ENCODE measurements at places on chromosomes 2 and 18.
A peak's percentile ranks its signal among the peaks of the same experiment; 100 is the strongest.

DNA sequence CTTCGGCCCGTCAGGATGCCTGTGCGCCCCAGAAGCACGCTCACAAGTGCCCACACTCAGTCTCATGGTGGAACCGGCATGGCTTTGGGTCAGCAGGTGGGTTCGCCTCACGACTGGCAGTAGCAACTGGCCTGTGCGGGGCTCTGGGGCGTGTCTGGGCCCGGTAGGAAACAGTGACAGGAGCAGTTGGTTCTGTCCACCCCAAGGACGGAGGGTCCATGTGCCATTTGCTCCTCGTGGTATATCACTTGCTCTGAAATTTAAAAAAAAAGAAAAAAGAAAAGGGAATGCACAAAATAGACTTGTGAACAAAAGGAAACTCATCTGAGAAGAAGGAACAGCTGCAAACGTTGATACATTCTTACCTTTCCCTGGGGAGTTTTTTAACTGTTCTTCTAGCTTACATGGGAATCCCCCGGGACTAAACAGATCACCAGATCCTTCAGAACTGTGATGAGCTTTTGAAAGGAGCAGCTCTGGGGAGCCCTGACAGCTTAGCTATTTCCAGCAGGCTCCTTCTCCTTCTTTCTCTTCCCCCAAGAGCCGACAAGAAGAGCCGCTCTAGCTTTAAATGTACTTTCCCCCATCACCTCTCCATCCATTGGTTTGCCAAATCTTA, 42.8 kb downstream of the TRAPPC12 start:
- DNase-seq, result no peak

DNA sequence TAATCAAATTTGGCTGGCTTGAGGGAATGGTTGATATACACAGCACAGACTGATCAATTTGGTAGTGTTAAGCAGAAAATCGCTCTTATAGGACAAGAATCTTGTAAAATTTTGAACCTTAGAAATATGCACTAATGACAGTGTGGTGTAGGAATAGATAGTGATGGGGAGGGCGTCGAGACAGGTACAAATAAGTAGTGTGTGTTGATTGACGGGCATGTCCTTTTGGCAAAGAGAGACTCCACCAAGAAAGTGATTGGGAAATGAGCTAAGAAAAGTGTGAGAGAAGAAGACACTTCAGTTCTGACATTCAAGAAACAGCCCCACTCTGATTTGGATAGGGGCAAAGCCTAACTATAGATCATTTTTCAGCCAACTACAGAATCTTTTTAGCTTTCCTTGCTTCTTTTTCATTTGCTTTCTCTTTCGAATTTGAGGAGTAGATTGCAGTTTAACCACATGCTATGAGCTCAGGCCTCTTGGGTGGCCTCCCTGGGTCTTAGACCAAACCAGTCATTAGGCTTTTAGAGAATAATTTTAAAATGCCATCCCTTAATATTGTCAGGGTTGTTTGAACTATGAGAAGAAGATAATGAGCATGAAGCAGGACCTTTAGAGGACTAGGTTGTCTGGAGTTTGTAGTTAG, 127.1 kb downstream of the CERS6 start:
- peak; percentile 58 for DNase-seq

DNA sequence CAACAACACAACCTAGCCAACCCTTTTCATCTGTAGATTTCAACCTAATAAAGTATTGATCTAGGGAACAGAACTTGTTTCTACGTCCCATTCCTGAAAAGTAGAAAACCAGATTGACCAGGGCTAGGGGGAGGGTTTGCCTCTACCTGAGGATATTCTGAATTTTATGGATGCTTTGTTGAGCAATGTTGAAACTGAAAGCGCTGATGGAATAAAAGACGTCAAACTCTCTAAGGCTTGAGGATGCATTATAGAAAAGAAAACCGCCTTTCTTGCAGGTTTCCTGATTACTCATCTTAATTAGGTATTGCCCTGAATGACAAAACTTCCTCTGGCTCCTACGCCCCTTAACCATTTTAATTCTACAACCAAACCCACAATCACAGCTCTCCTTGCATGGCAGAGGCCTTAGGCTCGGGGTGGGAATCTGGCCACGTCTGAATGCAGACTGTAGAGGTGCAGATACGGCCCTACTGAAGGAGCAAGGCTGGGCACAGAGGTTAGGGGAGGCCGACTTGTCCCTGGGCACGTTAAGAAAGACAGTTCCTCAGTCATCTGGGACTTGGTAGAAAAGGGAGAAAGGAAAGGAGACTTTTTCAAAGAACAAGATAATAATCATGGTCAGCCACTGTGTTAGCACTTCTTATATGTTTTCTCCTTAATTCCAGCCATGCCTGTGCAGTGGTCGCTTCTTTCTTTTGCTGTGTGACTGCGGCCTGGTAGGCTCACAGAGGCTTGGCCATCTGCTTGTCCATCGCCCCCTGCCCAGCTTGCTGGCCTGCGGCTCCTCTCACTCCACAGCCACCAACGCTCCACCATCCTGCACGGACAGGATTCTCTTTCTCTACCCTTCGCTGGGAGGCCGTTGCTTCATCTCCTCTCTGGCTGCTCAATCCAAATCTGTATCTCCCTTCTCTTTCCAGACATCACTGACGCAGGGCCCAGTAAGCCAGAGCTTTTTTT, 209.5 kb downstream of the VAPA start:
- no peak for DNase-seq

DNA sequence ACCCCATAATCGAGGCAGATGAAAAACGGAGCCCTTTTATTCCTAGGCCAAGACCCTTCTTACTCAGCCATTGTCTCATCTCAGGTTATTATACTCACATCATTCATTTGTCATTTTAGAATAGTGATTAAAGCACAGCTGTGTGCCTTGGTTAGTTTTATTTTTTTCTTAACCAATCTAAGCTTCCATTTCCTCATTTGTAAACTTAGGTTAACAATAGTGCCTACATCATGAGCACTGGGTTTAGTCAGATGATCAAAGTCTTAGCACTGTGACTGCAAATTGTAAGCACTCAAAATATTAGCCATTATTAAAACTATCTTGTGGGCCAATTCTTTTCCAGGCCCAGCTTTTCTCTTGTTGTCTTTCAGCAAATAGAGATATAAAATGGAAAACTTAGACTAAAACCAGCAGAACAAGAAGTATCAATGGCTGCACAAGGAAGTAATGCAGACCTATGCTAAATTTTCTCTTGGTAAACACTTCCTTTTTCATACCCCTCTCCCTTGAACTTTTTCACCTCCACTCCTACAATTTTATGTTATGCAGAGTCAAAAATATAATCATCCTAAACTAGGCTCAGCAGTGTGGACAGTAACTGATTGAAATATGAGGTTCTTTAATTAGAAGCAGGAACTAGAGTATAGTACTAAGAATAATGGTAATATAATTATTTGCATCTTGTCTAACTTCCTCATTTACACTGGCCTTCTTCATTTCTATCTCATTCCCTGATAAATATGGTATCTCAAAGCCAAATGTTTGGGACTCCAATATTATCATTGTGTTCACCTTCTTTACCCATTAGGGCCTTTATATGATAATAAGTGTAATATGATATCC, 21.5 kb upstream of the GALNT3 start:
- DNase-seq, result no peak

DNA sequence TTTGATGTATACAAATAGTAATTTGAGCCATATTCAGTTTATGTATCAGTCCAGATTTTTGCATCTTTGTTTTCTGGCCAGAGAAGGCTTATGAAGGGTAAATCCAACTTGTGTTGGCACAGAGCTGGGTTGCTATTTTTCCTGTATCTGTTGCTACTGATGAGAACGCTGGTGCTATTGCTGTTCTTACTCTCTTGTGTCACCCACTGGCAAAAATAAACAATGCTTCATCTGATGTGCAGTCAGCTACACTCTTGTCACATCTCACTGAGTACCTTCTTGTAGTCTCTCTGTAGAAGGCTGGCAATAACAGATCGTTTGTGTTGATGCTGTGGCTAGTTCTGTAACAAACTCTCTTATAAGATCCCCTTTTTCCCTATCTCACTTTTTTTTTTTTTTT, 323.4 kb downstream of the CDH19 start:
- no peak for DNase-seq

DNA sequence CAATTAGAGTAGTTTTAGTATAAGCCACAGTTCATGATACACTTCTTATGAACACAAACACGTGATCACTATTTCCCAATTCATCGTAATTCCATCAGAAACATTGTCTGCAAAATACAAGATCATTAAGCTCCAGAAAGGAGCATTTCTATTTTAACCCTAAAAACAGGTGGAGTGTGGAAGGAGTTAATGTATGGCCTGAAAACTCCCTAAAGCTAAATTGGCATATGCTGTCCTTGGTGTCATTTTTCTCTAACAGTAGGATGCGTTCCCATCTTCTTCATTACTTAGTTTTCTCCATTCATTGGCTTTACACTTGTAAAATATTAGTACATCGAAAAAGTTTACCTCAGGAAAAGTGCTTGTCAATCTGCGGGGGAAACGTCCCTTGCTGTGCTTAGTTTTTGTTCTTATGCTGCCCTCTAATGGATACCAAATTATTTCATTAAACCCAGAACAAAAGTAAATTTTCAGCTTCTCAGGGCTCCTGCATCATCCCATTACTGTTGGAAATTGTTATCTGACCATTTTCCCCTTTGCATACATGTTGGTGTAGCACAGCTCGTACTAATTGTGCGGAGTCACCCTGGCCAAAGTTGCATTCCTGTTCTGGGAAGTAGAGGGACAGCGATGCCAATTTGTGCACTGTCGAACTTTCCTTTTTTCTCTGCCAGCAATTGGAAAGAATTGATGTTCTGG, 153.4 kb downstream of the GPD2 start:
- peak; percentile 61 for DNase-seq

DNA sequence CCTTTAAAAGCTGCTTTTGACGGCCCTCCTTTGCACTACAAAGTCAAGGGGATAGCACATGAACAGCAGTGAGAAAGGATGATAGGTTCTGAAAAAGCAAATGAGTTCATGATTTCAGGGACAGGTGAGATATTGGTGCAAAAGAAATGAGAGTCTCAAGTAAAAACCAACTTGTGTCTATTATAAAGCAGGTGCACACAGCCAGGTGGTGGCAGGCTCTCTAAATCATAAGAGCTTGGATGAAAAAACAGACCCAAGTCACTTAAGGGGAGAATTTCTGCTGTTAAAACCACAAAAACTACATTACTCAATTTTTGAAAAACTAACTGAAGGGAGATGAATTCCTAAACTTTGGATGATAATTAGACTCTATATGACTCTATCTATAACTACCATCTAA, 201.5 kb downstream of the SP3 start:
- DNase-seq, result no peak

- DNase-seq, result peak; percentile 16
These were observed 51.5 kb upstream of the DCC start for GRCh38 chr18:52288403-52289004.

- no peak for DNase-seq
These were observed 49.8 kb upstream of the SLC1A4 start for GRCh38 chr2:64939332-64939917.

DNA sequence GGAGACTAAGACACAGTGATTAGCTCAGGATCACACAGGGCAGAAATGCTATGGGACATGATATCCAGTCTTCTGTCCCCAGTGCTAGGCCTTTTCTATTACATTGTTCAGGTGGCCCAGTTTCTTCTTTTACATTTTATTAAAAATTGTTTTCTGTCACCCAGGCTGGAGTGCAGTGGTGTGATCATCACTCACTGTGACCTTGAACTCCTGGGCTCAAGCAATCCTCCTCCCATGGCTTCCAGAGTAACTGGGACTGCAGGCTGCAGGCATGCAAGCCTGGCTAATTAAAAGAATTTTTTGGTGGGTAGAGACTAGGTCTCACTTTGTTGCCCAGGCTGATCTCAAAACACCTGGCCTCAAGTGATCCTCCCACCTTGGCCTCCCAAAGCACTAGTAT, 15.4 kb downstream of the PDK1 start:
- no peak for DNase-seq

DNA sequence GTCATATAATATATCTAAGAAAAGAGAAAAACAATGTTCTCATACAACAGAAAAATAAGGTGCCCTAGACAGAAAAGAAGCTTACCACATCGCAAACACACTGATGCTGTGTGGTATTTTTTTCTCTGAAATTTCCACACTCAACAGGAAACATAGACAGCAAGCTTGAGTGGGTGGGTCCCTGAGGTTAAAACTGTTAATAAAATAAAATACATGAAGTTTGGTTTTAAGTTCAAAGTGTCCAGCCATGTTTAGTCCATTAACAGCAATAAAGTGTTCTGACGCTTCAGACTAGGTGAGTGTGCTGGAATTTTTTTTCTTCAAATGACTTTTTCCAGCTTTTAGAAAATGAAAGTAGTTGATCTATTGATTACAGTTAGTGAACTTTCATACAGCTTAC, 83.3 kb upstream of the EPB41L5 start:
- DNase-seq, result no peak

GRCh38 chr2:223451-223850, 40.4 kb downstream of the SH3YL1 start:
- no peak for DNase-seq

DNA sequence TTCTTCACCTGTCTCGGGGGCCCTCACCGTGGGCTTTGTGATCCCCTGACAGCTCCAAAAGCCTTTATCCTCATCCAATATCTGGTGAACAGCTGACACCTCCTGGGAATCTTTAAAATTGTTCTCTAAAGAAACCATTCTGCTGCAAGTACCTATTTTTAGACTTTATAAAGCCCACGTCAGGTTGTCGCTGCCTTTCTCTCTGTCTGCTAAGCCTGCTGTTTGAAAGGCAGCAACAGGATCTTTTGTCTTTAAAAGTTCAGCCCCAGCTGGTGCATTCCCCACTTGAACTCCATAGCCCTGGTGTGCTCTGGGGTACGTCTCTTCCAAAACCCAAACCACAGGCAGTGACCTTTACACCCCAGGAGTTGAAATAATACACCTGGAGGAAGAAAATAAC, 145.0 kb downstream of the NEDD4L start:
- no peak for DNase-seq

DNA sequence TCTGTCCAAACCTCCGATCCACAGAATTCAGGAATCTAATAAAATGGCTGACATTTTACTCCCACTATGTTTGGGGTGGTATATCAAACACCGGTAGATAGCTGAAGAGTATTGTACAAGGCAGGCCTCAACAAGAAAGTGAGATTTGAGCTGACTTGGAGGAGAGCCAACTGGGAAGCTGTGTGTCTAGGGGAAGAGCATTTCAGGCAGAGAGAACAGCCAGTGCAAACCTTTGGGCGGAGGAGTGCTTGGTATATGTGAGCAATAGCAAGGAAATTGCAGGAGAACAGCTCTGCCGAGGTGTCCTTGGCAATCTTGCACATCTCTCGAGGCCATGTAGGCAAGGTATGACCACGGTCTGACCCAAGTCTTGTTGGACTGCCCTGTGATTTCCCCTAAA, 1.8 kb upstream of the MERTK start:
- DNase-seq, result no peak

- DNase-seq, result no peak
These were observed 1138.8 kb upstream of the TMEFF2 start for GRCh38 chr2:193333539-193333938.

DNA sequence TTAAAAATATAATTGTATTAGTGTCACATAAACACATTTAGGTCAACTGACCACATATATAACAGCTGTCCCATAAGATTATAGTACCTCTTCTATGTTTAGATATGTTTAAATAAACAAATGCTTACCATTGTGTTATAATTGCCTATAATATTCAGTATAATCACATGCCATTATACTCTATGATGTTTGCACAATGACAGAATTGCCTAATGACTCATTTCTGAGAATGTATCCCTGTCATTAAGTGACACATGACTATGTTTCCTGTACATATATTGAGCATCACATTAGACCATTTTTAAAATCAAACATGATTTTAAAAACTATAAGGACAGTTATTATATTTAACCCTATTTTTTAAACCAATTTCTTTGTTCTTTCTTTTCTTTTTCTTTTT, 89.8 kb downstream of the HS6ST1 start:
- DNase-seq, result no peak

GRCh38 chr2:180015951-180016709, 9.0 kb upstream of the CWC22 start:
- DNase-seq, result no peak
